Fibroblast of pulmonary artery (primary cell): ENCODE measurements at places on chromosomes 6 and 20.
A peak's percentile ranks its signal among the peaks of the same experiment; 100 is the strongest.

GRCh38 chr6:54140811-54141210 is 29.6 kb downstream of the MLIP start:
- DNase-seq = no peak

GRCh38 chr6:160106701-160107100 is 14.9 kb upstream of the SLC22A1 start:
- DNase-seq = no peak

GRCh38 chr20:41135187-41135887 is 2.0 kb upstream of the PLCG1 start:
- DNase-seq = peak; percentile 46

- peak; percentile 67 for DNase-seq
These were observed 57.0 kb upstream of the EPB41L1 start for GRCh38 chr20:36097337-36098151.

DNA sequence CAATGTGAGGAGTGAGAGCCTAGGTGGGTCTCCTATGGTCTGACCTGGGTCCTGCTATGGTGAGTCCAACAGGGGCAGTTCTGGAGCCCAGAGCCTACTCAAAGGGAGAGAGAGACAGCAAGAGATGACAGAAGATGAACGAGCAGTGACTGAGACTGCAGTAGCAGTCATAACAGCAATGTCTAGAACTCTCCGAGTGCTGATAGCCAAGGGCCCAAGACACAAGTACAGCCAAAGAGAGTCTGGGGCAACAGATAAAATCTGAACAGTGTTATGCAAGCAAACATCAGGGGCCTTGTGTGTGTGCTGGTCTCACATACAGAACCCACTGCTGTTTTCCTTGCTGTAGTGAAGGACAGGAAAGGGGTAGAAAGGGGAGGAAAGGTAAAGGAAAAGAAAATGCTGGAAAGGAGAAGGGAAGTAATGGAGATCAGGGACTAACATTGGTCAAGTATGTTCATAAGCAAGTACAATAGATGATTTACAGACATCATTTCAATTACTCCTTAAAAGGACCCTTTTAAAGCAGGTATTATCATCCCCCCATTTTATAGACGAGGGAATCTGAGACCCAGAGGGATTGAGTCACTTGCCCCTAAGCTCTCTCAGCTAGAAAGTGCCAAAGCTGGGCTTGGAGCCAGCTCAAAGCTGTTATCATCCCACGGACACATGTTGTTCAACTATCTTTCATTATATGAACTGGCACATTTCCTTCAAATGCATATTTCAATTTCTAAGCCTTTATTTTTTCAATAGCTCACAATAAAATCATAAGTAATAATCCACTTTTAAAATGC is 182.3 kb upstream of the RAB32 start:
- peak; percentile 57 for DNase-seq

DNA sequence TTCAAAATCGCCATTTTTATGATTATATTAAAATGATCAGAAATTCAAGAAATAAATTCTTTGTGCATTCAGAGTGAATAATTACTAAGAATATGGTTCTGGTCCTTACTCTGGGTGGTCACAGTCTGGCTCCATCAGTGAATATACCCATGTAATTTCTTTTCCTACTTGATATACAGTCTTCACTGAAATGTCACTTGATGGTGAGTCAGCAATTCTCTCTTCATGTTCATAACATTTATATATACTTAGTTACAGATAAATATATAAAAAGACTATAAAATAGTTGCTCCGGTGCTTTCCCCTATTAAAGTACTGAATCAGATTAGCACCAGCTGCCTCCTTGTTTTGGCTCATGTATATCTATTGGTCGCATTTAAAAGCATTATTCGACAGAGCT is 56.4 kb upstream of the MTRF1L start:
- peak; percentile 23 for DNase-seq

DNA sequence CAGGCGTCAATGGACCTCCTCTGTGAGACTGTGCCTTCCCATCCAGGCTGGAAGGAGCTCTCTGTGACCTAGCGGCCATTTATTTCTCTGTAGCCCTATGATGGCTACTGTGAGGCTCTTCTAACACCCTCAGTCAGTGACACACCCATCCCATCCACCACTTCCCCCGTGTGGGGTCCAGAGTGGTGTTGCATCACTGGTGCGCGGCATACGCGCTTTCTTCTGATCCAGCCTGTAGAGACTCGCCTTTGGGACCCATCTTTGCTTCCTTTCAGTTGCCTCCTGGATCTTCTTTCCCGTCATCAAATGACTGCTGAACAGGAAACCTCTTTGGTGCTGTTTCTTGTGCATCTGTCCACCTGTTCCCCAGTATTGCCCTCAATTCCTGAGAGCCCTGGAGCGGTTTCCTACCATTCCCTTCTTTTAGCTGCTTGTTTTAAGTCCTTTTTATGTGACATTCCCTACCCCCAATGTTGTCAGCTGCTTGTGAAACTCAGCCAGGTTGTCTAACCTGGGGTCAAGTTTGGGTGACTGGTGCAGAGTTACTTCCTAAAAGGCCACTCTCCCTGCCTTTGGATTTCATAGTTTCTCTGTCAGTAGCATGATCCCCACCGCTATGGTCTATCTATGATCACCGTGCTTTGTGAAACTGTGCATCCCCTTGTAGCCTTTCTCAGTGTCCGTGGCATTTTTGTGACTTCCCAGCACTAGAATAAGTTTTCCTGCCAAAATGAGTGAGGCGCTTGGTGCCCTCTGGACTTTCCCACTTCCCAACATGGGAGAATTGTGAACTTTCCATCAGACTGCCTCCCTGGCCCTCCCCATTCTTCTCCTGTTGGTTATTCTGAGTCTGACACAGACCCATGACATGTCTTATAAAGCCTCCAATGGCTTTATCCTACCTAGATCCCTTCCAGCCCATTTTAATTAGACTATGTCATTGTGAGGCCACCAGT is 5.7 kb downstream of the PRR3 start:
- DNase-seq = no peak

- peak; percentile 17 for DNase-seq
These were observed 36.8 kb downstream of the NCR2 start for GRCh38 chr6:41371992-41372831.

DNA sequence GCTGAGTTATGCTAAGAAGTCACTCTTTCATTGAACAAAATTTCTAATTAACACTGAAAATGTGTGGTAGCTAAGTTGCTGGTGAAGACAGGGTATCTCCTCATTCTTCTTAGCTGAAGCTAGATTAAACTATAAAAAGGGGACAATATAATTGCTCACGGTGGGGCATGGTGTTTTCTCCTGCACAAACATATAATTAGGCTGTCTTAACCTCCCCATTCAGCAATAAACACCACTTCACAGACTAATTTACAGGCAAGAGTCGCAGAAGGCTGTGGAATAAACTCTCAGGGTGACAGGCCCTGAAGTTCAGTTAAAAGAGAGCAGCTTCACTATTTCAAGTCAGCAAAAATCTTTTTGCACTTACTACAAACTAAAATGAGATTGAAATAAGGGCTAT is 338.9 kb upstream of the NT5E start:
- DNase-seq = no peak

- DNase-seq = peak; percentile 71
These were observed 67.1 kb upstream of the ADGRF4 start for GRCh38 chr6:47631269-47631772.

- DNase-seq = no peak
These were observed 114.5 kb upstream of the TMEM170B start for GRCh38 chr6:11423072-11423471.

DNA sequence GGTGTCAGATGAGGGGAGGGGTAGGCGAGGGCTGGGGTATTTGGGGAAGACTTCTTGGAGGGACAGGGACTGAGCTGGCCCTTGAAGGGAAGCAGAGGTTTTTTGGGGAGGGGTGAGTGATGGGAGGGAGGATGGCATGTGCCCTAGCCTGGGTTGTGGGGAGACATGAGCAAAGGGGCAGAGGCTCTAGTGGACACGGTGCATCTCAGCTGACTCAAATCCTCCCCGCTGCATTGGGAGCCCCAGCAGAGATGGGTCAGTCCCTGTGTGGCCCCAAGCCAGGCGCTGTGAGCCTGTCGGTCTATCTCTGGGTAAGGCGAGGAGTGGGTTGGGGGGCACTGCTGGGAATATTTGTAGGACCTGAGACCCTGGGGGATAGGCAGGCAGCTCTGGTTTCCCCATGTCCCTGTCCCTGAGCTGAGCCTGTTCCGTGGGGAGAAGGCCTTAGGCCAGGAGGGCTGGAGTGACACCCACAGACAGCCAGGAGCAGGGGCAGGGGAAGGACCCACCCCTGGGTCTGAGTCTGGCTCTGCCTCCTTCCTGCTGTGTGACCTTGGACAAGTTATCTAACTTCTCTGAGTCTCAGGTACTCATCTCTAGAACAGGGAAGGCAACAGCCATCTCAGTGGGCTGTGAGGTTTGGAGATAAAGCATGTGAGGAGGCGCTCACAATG is 36.0 kb downstream of the SPDEF start:
- no peak for DNase-seq
